Right cardiac atrium (tissue), 5 donors: ENCODE measurements at places on chromosomes 4 and X.

- DNase-seq = no peak
Observed at GRCh38 chr4:175282407-175282806, 364.2 kb downstream of the ADAM29 start.

- DNase-seq = no peak
Observed at GRCh38 chr4:3408793-3409330, 32.9 kb upstream of the HGFAC start.

- DNase-seq = no peak
Observed at GRCh38 chrX:9897761-9898161, 69.4 kb upstream of the CLDN34 start.

DNA sequence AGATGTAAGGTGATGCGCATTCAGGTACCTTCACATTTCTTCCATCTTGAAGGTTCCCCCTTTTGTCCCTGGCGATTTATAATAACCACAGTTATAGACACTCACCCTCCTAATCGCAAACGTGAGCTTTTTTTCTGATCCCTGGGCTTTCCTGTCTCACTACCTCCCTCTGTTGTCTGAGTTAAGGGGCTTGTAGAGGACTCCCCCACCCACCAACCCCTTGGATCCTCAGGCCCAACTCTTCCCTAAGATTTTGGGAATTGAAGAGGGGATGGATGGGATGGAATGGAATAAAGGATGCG is 1.4 kb downstream of the CNKSR2 start:
- DNase-seq = no peak

- peak; percentile 51 for DNase-seq
Observed at GRCh38 chr4:136713140-136713539, 819.2 kb downstream of the PCDH18 start.

DNA sequence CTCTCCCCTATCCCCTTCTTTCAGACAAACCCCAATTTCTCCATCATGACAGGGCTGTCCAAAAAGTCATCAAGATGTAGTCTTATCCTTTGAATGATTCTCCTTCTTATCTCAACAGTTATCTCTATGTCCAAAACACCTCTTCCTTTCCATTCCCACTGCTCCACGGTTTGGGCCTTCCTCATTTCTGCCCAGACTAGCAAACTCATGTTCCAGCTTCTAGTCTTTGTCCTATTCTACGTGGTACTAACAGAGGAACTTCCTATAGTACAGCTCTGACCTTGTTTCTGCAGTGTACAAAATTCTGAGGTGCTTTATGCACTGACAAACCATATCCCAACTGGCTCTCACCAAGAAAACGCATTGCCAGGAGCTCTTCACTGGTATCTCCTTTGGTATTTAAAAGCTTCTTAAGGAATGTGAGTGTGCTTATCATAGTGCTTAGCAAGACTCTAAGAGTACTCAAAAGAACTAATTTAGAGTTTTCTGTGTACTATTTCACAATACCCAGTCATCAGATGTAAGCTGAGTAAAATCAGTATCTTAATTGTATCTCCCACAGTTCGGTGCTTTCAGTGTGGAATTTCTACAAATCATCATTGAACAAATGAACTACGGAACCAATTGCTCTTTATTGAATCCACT is 65.5 kb downstream of the MAML3 start:
- DNase-seq = no peak

DNA sequence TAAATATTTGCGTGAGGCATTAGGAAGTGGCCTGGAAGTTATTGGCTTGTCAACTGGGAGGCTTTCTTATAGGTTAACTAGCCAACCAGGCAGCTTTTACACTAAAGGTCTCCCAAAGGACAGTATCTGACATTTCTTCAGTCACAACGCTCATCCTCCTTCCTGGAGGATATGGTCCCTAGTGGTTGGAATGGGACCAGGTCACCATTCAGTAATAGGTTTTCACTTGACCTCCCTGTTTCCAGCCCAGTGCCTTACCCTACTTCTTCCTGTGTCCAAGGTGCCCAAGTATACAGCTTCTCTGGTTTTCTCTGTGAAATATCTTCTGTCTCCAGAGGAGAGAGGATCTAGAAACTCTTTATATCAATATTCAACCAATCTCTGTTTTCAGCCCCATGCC is 38.5 kb downstream of the RPS6KA3 start:
- DNase-seq = no peak

- no peak for DNase-seq
Observed at GRCh38 chr4:41321216-41321945, 64.7 kb downstream of the UCHL1 start.

- peak; percentile 62 for DNase-seq
Observed at GRCh38 chr4:105894660-105895582, at the start of gene NPNT. NPNT (plus strand) TSS chr4:105895471; CDS start chr4:105895653, 182 bp downstream.

DNA sequence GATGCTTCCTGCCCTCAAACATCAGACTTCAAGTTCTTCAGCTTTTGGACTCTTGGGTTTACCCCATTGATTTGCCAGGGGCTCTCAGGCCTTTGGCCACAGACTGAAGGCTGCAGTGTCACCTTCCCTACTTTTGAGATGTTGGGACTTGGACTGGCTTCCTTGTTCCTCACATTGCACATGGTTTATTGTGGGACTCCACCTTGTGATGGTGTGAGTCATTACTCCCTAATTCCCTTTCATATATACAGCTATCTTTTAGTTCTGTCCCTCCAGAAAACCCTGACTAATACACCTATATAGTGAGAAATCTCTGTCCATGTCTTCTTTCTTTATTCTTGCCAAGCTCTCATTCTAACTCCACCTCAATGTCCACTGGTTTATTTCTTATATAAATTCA is 736.9 kb upstream of the HS3ST1 start:
- no peak for DNase-seq

DNA sequence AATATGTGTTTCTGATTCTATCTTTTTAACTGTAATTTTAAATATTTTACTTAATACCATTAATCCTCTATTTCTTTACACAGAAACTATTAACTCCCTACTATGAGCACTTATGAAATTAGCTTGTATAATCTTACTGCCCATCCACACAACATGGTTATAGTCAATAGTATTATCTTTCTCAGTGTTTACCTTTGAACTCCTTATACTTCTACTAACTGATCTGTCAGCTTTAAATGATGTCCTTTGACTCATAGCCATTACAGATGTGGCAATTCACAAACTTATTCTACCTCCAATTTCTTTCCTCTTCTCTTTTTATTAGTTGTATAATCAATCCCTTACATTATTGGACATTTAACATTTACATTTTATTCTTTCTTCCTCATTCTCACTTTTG is 5.5 kb downstream of the SEC31A start:
- DNase-seq = no peak

DNA sequence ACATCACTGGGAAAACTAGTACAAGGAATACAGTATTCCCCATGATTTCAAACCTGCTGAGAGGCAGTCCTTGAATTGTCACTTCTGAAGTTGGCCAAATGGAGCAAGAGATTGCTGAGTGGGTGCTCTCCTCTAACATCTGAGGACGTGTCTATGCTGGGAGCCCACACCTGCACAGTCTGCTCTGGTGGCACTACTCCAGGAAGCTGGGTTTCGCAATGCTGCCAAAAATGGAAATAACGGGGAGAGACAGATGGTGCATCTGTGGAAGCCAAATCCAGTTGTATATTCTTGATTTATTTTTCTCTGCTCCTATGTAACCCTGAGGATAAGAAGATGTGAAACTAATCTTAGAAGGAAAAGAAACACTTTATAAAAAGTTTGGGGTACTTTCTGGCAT is 240.1 kb upstream of the CTSO start:
- no peak for DNase-seq

- peak; percentile 46 for DNase-seq
Observed at GRCh38 chr4:81814987-81815541, 343.4 kb upstream of the RASGEF1B start.

DNA sequence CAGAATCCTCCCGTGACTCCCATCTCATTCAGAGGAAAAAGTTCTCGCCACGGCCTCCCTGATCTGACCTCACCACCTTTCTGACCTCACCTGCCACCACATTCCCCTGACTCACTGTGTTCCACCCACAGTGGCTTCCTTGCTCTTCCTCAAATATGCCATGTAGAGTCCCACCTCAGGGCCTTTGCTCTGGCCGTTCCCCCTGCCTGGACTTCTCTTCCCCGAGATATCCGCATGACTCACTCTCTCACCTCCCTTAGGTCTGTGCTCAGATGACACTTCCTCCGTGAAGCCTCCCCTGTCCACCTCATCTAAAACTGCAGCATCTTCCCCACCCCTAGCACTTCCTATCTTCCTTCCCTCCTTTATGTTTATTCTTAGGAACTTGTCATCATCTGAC is 7.2 kb upstream of the TSPYL2 start:
- no peak for DNase-seq

GRCh38 chr4:138598226-138598625 is 356.1 kb upstream of the SLC7A11 start:
- no peak for DNase-seq

DNA sequence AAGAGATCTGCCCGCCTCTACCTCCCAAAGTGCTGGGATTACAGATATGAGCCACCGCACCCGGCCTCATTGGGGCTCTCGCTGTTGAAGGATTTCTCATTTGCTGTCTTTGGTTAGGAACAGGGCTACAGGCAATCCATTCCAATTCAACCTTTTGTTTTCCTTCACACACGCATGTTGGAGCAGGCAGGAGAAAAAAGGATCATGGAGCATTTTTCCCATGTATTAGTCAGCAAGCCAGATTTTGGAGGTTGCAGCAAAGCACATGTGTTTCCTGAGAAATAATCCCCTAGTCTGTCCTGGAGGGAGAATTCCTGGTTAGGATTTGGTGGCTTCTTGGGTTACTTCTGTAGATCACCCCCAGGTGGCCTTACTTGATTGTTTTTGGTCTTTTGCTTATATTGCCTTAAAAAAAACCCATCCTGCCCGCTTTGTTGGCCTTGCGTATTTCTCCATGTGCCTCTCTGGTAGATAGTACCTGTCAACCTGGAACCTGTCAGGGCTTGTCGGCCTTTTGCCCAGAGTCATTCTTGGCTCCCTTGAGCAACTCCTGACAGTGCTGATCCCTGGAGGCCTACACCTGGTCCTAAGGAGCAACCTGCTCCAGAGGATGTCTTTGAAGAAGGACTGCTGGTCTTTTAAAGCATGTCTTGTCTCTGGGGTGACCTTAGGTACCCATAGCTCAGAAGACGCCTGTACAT is 82.4 kb upstream of the CLCN4 start:
- DNase-seq = no peak

DNA sequence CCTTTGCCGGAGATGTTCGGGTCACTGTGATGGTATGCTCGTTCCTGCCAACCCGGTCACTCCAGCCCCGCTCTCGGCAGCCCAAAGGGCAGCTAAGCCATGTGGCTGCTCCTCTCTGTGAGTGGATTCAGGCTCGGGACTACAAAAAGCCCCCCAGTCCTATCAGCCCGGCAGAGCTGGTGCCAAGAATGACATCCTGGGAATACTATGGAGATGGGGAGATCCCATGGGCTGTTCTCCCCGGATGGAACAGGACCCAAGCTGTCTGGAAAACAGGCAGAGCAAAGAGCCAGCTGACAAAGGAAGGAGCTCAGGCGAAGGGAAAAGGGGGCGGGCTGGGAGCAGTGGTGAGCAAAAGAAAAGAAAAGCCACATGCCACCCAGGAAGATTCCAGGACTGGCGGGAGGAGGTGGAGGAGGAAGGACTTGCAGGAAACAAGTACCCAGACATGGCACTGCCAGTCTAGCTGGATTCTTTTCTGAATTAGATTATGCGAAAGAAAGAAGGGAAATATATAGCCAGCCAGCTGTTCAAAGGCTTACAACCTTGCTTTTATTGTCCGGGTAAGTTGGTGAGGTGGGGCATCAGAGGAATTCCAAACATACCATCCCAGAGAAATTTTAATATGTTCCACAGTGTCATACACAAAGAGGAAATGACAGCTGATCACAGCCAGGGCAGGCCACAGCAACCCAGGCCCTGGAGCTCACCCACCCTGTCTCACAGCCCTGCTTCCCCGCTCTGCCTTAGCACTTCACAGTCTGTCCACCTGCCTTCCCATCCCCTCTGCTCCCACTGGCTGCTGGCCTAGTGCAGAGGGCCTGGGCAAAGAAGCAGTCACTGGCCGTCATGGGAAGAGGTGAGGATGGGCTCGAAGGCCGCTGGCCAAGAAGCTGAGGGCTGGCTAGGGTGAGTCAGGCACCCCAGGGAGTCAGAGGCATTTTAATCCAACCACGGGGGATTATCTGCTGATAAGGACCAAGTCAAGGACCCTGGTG is 3.4 kb downstream of the NDP start:
- DNase-seq = peak; percentile 44

GRCh38 chr4:168643111-168643795 is 146.4 kb downstream of the PALLD start:
- DNase-seq = no peak
